ENCODE measurements at places on chromosomes 3 and 15.

DNA sequence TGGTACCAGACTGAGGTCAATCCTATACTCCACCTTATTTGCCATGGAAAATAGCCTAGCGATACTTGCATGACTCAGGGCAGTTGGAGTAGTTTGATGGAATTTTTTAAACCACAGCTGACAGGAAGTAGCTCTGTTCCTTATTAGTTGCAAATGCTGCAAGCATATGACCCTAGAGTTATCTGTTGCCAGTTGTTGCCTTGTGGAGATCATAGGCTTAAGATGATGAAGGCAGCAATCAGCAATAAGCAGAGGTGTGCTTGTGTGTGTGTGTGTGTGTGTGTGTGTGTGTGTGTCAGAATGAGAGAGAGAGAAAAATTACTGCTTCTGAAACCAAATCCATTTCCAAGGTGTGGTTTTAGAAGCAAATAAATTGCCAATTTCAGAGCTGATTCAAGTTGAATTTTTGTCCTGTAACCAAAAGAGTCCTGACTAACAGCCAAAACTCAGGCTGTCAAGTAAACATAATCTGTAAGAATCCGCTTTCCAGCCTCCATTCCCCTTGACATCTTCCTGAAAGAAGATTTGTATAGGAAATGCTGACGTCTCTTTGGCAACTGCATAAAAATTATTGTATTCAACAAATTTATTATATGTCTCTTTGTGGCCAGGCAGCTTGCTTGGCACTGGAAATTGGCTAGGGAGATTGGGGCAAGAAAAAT, 141.2 kb downstream of the SERPINI1 start:
- no peak for DNase-seq

DNA sequence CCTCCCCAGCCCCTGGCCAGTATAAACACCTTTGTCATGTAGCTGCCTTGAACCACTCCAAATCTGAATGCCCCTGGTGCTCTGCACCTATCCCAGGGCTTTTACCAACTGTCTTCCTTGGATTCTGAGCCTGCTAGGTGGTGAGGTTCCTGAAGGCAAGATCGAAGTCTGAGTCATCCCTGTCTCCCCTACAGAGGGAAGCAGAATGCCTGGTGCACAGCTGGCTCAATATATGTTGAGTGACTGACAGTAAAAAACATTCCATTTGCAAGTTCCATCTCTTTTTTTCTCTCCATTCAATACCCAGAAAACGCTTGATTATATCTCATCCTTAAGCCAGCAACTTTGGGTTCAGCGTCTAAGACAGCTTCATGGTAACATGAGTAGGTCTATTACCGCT, 24.7 kb downstream of the SLC24A1 start:
- DNase-seq, result no peak

- DNase-seq, result no peak
These were observed 15.3 kb downstream of the ZBTB38 start for GRCh38 chr3:141383555-141384129.

- no peak for DNase-seq
These were observed 63.3 kb downstream of the DOCK3 start for GRCh38 chr3:50737906-50738598.

DNA sequence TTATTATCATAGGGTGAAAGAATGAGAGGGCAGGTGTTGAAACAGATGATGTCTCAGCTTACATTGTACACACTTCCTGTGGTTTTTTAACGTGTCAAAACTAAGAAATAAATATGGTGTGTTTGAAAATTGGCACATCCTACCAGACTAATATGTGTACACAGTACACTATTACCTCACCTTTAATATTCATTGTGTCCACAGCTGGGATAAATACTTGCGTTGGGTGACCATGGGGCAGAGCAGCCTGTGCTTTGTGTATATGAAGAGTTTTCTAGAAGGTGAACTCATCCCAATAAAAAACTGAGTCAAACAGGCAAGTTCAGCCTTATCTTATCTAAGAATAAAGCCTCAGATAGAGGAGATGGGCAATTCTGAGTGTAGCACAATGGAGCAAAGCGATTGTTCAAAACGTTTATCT, 17.3 kb downstream of the SUCNR1 start:
- no peak for DNase-seq

- DNase-seq, result no peak
These were observed 170.9 kb downstream of the PLCL2 start for GRCh38 chr3:17055374-17056276.

DNA sequence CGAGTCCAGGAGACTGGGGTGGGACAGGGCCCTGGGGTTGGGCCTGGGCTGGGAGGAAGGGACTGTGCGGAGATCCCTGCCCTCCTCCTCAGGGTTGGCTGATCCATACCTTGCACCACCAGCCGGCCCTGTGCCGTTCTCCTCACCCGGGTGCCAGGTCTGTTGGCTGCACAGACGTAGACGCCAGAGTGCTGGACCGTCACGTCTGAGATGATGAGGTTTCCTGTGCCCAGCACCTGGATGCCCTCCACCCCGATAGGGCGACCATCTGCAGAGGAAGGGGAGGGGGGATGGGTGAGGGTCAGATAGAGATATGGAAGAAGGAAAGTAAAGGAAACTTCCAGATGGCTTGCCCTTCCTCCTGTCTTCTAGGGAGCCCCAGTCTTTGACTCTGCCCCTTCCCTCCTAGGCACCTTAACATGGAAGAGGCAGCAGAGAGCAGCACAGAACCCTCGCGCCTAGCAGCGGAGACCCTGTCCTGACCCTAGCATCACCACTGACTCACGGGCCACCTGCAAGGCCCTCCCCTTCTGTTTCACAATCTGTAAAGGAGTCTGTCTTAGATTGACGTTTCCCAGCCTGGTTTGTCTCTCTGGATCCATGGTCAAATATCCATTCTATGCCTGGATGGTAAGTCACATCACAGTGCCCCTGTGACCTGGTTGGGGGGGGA, 28.8 kb downstream of the RNU5B-1 start:
- DNase-seq, result no peak

- no peak for DNase-seq
These were observed 422.5 kb upstream of the SEMA6D start for GRCh38 chr15:47294765-47295259.

- no peak for DNase-seq
These were observed 21.8 kb downstream of the IGDCC4 start for GRCh38 chr15:65400760-65401610.

- no peak for DNase-seq
These were observed 573.0 kb downstream of the MECOM start for GRCh38 chr3:169090559-169090958.

DNA sequence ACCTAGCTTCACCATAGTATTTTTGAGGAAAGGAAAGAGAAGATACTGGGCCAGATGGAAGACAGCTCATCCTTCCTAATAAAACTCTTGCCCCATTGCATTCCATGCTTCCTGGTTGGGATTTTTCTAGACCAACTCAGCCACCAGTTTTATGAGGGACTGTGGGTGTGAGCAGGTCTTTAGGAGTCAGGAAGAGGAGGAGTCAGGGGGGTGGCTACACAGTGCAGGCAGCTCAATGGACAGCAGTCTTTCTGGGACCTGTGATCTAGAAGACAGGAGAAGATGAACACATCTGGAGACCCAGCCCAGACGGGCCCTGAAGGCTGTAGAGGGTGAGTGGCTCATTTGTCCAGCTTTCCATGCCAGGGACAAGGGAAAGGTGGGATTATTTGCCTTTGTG, at the start of gene NOX5:
Gene NOX5, plus strand, starts transcription at position 242 of the 400 bp plus-strand sequence. Its CDS starts 41 bp downstream, at position 283.
- DNase-seq, result no peak

DNA sequence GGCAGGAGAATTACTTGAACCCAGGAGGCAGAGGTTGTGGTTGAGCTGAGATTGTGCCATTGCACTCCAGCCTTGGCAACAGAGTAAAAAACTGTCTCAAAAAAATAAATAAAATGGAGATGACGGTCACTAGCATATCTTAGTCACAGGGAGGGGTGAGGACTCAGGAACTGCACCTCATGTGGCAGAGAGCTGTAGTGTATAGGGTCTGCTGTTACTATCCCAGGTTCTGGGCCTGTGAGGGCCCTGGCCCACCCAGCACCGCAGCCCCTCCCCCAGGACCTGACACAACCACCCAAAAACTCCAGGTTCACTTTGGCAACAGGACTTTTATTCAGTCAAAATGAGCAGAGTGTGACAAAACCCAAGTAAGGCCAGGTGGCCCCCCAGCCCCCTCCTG, 22.3 kb downstream of the RNU5B-1 start:
- no peak for DNase-seq

DNA sequence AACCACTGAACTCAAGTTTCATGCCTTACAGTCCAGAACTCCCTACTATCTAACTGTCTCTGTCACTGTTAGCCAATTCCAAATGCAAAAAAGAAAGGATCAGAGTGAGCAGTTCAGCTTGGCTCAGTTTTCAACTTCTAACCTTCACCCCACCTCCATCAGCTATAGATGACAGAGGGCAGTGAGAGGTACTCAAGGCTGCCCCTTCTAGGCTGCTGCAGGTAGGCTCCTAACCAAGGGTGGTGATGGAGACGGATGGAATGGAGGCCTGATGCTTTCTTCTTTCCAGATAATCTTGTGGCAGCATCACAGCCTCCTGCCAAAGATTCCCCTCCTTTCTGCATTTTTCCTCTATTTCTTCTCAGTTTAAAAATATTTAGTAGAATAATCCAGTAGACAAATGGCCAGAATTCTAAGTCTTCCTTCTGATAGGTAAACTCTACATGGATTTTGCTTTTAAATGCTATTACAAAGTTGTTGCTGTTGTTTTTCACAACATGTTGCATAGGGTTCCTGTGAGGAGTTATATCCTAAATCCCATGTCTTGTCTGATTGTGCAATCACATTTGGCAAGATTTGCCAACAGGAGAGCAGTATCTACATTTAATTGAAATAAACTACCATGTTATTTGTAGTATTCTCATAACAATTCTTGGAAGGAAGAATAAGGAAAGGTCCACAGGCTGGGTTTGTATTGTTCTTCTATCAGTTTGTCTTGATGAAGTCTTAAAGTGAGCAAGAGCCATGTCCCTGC, 301.6 kb upstream of the TRIM42 start:
- DNase-seq, result no peak

GRCh38 chr15:55799291-55800212, 56.6 kb upstream of the PRTG start:
- no peak for DNase-seq

- no peak for DNase-seq
These were observed 34.1 kb upstream of the LPP start for GRCh38 chr3:188119846-188120245.

- DNase-seq, result no peak
These were observed 882.2 kb downstream of the NTRK3 start for GRCh38 chr15:87374339-87374738.

- no peak for DNase-seq
These were observed 14.4 kb upstream of the GP9 start for GRCh38 chr3:129046037-129046731.

GRCh38 chr3:41317718-41318117, 118.4 kb downstream of the CTNNB1 start:
- DNase-seq, result no peak

- DNase-seq, result no peak
These were observed 67.4 kb downstream of the RHCG start for GRCh38 chr15:89429023-89429422.

- DNase-seq, result no peak
These were observed 1.9 kb upstream of the ALS2CL start for GRCh38 chr3:46695177-46695961.

GRCh38 chr3:52090131-52090932, 34.0 kb upstream of the DUSP7 start:
- no peak for DNase-seq

- DNase-seq, result no peak
These were observed 12.2 kb downstream of the RNF123 start for GRCh38 chr3:49701388-49702077.
